Smooth muscle cell of trachea (primary cell): ENCODE measurements at places on chromosomes 16 and 17. TPM values are rescaled to one million over a fixed set of nuclear protein-coding genes. Genes with fewer than 3 reads are reported as not detected.

The TMEM114 gene
- not detected in 2 replicates for total RNA-seq

The RASD1 gene
- 0.58 and 1.2 TPM in 2 replicates for total RNA-seq

The NPTX1 gene
- 148 and 230 TPM in 2 replicates for total RNA-seq

The C1QTNF8 gene
- not detected in 2 replicates for total RNA-seq

The ADAD2 gene
- not detected in 2 replicates for total RNA-seq

The SEBOX gene
- not detected in 2 replicates for total RNA-seq

The CDK3 gene
- total RNA-seq = 1.3 and 1.9 TPM in 2 replicates

The PRR11 gene
- 2.8 and 20.7 TPM in 2 replicates for total RNA-seq

The CD300E gene
- total RNA-seq = not detected in 2 replicates

The ZG16 gene
- total RNA-seq = not detected in 2 replicates

The FBXO39 gene
- 0.15 TPM in 1 of 2 replicates, not detected in the other for total RNA-seq

The TP53TG3F gene
- total RNA-seq = not detected in 2 replicates

The NPIPA2 gene
- total RNA-seq = 0.33 and 1.2 TPM in 2 replicates

The SLC6A2 gene
- not detected in 2 replicates for total RNA-seq

The GUCY2D gene
- total RNA-seq = 0.17 TPM in 1 of 2 replicates, not detected in the other

The CTRL gene
- 0.33 and 0.44 TPM in 2 replicates for total RNA-seq

The UBALD2 gene
- total RNA-seq = 2.2 and 3.1 TPM in 2 replicates

The JPT1 gene
- total RNA-seq = 55.7 and 168 TPM in 2 replicates

The PYDC1 gene
- total RNA-seq = not detected in 2 replicates

The CDH5 gene
- 1.5 TPM in 1 of 2 replicates, not detected in the other for total RNA-seq

The ABCC6 gene
- 1.0 and 2.3 TPM in 2 replicates for total RNA-seq

The EPX gene
- not detected in 2 replicates for total RNA-seq

The FASN gene
- total RNA-seq = 153 and 279 TPM in 2 replicates

The TEKT1 gene
- not detected in 2 replicates for total RNA-seq

The MYH8 gene
- total RNA-seq = not detected in 2 replicates

The WFDC1 gene
- total RNA-seq = 0.44 and 3.6 TPM in 2 replicates

The ZKSCAN2 gene
- total RNA-seq = 3.9 and 4.1 TPM in 2 replicates

The HOXB6 gene
- total RNA-seq = 0.73 and 0.83 TPM in 2 replicates

The HYDIN gene
- total RNA-seq = 0.15 and 1.8 TPM in 2 replicates

The HAGH gene
- 25.9 and 33.9 TPM in 2 replicates for total RNA-seq

The RAB26 gene
- total RNA-seq = 1.2 and 2.9 TPM in 2 replicates

The NPIPB13 gene
- total RNA-seq = 0.15 and 2.0 TPM in 2 replicates
